Adipocyte (in vitro differentiated cells): ENCODE measurements at places on chromosomes 6 and 20.

DNA sequence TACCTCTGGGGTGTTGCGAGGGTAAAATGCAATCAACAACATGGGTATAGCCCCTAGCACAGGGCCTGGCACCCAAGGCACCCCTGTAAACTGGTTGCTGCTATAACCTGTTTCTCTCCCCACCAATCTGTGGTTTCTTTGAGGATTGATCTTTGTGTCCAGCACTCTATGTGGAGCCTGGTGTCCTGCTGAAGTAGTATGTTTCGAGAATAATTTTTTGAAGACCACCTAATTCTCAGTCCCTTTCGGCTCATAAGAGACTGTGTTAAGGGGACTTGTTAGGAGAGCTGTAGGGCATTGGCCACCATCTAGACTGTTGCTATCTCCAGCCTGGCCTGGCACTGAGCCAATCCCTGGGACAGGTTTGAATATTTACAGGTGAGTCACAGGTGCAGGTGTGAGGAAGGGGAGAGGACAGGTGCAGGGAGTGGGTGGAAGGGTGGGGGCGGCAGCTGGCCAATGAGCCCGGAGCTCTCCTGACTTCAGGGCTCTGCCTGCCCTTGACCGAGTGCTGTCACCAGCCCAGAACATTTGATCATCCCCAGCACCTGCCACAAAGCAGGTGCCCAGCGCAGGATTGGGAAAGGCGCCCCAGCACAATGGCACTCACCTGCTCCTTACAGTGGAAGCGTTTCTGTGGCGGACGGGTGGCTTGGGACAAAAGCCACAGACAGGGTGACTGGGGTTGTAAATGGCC lies 8.1 kb upstream of the C20orf144 start:
- no peak for DNase-seq

DNA sequence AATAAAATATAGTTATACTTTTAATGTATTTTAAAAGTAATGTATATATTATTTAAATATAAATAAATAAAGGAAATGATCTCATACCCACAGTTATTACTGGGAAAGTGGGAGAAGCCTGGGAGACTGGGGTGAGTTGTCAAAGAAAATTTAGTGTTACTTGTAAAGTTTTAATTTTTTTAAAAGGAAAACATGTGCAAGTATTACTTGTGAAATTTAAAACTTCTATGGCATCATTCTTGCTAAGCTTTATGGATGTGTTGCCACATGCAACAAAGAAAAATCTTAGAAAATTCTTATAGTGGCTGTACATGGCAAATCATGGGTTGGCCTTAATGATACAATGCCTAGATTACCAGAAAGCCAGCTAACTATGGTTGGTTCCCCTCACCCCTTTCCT lies 194.0 kb upstream of the KCNK16 start:
- DNase-seq: no peak

DNA sequence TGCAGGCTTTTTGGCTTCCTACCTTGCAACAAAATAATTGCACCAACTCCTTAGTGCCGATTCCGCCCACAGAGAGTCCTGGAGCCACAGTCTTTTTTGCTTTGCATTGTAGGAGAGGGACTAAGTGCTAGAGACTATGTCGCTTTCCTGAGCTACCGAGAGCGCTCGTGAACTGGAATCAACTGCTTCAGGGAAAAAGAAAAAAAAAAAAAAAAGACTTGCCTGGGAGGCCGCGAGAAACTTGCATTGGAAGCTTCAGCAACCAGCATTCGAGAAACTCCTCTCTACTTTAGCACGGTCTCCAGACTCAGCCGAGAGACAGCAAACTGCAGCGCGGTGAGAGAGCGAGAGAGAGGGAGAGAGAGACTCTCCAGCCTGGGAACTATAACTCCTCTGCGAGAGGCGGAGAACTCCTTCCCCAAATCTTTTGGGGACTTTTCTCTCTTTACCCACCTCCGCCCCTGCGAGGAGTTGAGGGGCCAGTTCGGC lies 420 bp downstream of the SOX4 start:
- peak; percentile 69 for DNase-seq

DNA sequence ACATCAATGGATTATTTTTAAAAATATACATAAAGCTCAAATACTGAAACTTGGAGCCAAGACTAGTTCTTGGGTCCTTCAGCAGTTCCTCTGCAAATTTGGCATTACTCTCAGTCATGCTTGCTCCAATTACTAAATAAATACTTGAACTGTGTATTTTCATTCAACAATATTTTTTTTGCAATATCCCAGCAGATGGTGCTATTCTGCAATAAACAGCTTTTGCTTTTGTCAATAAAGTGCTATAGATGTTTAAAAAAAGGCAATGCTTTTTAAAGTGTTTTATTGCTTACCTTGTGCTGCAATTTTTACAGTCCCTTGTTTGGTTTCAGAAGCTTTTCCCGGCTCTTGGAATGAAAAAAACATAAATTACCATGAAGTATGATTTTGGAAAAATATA lies 243.4 kb downstream of the TRDN start:
- DNase-seq: peak; percentile 29

GRCh38 chr6:19525673-19526072 lies 311.5 kb upstream of the ID4 start:
- DNase-seq: no peak

DNA sequence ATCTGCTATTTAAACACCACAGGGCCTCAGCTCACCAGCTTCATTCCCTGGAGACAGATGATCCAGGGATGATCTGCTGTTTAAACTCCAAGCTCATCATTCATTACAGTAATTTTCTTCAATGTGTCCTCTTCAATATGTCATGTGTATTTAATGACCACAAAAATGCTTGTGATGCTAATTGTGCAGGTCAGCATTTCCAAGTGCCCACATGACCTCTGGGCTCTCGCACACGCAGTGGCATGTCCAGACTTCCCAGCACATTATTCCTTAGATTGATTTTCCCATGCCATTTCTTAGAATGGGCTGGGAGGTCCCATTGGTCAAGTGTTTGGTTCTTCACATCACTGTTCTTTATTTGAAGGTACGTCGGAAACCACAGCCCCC lies 434.4 kb downstream of the HAO1 start:
- no peak for DNase-seq

DNA sequence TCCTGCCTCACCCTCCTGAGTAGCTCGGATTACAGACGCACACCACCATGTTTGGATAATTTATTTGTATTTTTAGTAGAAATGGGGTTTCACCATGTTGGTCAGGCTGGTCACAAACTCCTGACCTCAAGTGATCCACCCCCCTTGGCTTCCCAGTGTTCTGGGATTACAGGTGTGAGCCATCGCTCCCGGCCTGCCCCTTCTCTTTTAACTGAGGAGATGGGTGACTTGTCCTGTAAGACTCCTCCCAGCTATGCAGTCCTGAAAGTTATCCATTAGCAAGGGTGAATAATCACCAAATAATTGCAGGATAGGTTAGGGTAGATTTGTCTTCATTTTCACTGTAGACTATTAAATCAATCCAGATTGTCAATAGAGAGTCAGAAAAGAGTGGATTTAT lies 40.5 kb upstream of the JARID2 start:
- DNase-seq: no peak

GRCh38 chr20:48142516-48142773 lies 357.2 kb upstream of the SULF2 start:
- DNase-seq: no peak

DNA sequence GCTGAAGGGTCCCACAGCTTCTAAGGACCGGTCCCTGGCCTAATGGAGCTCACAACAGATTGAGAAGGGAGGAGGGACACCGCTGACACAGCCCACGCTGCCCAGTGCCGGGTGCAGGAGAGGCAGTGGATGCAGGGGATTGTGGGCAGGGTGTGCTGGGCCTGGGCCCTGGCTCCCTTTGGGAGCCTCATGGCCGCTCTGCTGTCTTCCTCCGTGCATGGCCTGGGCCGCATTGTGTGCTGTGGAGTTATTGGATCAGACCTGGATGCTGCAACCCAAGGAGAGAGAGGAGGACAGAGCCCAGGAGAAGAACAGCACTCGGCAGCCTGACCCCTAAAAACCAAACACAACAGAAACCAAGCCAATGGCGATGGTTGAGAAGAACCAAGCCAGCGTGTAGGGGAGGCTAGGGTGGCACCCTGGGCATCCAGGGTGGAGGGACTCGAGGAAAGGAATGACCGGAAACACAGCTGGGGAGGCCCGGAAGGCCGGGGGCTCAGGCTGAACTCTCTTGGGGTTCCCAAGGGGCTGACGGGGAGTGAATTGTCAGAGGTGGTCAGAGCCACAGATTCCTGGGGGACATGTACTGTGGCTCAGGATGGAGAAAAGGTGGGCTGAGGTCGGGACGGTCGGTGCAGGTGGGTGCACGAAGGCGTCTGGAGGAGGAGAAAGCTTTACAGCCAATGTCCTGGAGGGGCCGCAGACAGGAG lies 41.0 kb downstream of the ERMARD start:
- DNase-seq: no peak

DNA sequence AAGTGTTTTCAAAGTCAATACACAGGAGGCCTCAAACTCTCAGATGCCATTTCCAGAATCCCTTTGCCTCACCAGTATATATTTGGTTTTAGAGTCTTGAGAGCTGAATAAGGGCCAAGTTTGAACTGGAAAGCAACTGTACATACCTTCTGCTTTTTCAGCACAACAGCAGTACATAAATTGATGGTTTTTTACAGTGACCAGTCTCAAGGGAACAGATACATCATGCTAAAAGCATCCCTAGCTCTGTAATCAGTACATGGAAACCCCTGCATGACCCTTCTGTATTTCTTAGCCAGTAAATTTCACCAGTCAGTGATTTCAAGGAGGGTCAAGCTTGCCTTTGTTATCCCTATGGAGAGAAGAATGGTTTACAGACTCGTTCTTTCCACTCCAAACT lies 40.6 kb upstream of the ECHDC1 start:
- DNase-seq: peak; percentile 62

- DNase-seq: no peak
Observed at GRCh38 chr6:125157725-125158124, 4.2 kb downstream of the TPD52L1 start.

GRCh38 chr20:2984956-2985661 lies 58.3 kb upstream of the GNRH2 start:
- DNase-seq: peak; percentile 43

- DNase-seq: no peak
Observed at GRCh38 chr6:75794351-75794846, 45.4 kb downstream of the MYO6 start.

DNA sequence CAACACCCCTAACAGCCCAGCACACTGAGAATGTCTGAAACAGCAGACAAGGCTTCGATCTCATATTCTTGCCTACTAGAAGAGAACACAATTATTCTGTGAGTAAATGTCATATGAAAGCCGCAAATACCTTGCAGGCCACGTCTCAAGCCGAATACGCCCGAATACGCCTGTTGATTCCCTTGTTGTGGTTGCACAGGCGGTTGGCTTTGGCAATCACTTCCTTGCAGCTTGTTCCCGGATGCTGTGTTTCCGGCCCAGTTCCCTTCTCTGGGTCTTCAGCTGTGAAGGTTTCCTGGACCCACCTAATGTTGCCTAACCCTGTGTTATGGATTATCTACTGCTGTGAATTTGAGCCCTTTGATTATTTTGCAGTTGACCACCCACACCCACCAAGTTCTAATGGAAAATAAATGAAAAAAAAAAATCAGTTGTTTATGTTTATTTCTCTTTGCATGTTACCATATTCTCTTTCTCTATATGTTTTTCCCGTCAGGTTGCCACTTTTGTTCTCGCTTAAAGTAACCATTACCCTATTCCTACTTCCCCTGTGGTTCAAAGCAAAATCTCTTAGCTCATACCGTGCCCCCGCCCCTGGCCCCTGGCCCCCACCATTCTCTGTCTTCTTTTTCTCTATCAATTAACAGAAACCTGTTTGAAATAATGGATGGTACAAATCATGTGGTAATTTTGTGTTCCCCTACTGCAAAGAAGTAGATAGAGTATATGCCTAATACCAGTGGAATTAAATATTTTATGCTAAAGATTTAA lies 172.4 kb downstream of the ADGB start:
- no peak for DNase-seq

DNA sequence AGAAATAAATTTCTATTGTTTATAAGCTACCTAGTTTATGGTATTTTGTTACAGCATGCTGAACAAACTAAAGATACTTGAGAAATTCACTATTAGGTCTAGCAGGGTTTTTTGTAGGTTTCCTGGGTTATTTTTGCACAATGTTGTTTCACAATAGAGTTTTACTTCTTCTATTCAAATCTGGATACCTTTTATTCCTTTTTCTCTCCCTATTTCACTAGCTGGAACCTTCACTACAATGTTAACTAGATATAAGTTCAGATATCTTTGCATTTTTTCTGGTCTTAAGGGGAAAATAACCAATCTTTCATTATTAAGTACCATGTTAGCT lies 237.7 kb upstream of the CITED2 start:
- no peak for DNase-seq

- no peak for DNase-seq
Observed at GRCh38 chr20:45114465-45115385, at the start of gene WFDC5. WFDC5 (minus strand) TSS chr20:45115174; CDS start chr20:45115083, 91 bp downstream.

DNA sequence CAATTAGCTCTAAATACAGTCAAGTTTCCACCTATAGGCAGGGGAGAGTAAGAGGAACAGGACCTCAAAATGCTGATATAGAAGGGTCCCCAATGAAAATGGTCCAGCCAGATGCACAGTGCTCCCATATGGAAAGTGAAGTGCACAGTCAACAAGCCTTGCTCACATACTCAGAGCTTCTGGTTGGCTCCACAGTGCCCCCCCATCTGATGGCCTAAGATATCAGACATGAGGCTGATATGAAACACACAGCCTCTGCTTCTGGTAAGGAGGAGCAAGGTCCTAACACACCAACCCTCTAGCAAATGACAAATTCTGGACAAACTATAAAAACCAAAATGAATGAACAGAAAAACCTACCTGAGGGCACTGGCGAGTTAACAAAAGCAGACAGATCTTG lies 111.4 kb upstream of the EMILIN3 start:
- no peak for DNase-seq

DNA sequence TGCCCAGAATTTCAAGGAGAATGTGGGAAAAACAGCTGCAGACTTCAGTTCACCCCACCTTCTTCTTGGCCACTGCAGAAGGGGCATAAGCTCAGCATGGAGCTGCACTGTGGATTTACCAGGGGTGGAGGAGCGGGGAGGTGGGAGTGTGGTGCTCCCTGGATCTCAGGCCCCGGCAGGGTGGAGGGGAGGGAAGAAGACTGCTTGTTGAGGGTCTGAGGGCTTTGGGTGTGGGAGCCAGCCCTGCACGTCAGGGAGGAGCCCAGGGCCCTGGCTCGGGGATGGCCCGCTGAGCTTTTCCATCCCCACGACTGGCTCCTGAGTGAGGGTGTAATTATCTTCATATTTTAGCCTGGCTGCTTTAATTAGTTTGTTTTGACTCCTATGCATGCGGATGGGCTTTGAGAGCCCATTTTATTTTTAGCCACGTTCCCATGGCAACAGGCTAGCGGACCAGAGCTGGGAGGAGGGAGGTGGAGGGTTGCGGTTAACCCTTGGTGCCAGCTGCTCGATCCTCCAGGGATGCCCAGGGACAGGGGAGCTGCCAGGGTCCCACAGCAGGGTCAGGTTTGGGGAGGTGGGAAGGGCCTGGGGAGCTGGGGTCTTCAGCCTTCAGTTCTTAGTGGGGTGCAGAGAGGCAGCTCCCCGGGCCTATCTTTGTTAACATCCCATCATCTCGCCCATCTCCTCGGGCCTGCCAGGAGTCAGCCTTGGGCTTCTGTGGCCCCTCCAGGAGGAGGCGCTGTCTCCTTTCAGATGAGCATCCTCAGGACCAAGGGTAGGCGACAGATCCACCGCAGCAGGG lies 68.2 kb downstream of the RAB44 start:
- peak; percentile 92 for DNase-seq
